Stimulated activated naive CD4-positive, alpha-beta T cell treated with Interleukin-2 at 50 U/mL for 16 hours (primary cell): ENCODE measurements at places on chromosomes 3 and 15.

DNA sequence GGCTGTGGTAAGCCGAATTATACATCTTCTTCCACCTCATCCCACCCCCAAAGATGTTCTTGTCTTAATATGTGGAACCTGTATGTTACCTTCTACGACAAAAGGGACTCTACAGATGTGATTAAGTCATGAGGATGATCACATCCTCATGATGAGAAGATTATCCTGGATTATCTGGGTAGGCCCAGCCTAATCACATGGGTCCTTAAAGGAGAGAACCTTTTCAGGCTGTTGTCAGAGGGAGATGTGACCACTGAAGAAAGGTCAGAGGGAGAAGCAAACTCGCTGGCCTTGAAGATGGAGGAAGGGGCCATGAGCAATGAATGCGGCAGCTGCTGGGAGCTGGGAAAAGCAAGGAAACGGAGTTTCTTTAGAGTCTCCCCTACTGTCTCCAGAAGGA is 12.9 kb upstream of the SCG3 start:
- DNase-seq, result no peak

- DNase-seq, result no peak
Measured at GRCh38 chr3:151011427-151011826, 38.9 kb upstream of the CLRN1 start.

DNA sequence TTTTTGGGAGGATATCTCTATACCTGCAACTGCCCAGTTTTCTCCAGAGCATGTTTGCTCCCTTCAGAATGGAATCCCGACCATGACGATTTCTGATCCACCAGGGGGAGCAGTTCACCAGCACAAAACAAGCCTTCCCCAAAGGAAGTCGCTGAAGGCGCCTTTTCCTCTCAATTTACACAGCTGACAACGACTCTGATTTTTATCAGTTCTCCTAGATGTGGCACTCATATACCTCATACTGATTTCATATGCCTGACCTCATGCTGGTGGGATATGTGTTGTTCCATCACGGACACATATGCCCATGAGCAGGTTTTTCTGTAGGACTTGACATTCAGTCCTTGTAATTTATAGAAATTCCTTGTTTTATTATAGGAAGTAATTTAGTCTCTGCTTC is 1028.2 kb downstream of the MCTP2 start:
- DNase-seq, result peak; percentile 14

GRCh38 chr15:70094690-70095311 is 2.9 kb downstream of the TLE3 start:
- no peak for DNase-seq

- no peak for DNase-seq
Measured at GRCh38 chr3:171348121-171348520, 112.1 kb downstream of the TNIK start.

- no peak for DNase-seq
Measured at GRCh38 chr15:92625251-92625980, 30.2 kb downstream of the FAM174B start.

GRCh38 chr3:181358562-181358961 is 353.2 kb upstream of the SOX2 start:
- DNase-seq, result no peak

DNA sequence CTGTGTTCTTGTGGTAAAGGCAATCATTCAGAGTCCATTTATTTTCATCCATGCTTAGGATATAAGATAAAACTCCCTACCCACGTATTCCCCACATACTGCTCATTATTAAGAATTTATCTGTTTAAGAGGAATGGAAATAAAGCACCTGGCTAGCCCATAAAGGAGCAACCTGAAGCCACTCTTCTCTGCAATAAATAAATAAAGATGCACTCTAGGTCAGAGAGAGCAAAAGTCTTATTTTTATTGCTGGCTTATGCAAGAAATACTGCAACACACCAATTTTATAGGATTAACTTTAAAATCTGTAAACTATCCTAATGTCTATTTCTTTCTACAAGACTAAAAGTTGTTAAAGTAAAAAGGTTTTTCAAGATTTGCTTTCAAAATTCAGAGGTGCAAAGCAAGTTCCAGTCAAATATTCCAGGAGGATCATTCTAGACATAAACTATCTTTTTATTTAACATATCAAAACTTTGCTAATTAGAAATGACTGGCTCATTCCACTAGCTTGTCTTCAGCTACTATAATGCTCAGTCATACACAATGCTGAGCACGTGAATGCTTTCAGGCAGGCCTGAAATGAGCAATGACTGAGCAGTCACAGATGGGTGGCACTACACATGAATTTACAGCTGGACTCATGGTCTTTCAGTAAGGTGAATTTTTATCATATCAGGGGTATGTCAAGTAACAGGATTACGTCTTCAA is 7.1 kb downstream of the TJP1 start:
- no peak for DNase-seq

DNA sequence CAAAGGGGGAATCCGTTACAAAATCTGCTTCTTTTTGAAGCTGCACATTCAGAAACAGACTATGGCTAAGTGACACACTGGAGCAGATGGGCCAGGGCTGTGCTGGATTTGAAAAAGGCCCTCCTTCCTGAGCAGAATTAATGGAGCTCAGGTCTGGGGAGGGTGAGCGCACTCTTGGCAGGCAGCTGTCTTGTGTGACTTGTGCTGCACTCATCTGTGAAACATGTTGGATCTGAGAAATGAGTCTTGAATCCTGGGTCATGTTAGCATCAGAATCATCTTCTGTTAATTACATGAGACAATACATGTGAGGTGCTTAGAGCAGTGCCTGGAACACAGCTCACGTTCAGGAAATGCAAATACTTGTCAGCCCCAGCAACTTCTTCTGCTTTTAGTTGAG is 219.6 kb downstream of the THSD4 start:
- no peak for DNase-seq

DNA sequence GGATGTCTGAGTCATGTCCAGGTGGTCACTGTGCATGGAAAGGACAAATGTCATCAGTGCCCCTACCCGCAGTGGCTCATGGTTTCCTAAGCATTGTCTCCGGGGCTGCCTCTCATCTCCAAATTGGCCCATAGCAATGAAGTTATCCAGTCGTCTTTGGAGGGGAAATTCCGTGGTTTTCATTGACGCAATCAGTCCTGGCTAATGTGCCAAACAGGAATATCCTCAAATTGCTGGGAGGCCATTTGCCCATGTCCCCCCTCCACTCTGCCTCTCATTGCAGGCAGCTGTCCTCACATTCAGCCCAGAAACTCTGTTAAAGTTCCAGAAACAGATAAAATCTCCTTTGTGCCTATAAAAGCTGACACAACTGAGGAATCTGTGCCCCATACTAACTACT is 81.6 kb downstream of the MCTP2 start:
- no peak for DNase-seq

GRCh38 chr15:51751697-51752683 is 593 bp downstream of the TMOD2 start:
- peak; percentile 7 for DNase-seq

DNA sequence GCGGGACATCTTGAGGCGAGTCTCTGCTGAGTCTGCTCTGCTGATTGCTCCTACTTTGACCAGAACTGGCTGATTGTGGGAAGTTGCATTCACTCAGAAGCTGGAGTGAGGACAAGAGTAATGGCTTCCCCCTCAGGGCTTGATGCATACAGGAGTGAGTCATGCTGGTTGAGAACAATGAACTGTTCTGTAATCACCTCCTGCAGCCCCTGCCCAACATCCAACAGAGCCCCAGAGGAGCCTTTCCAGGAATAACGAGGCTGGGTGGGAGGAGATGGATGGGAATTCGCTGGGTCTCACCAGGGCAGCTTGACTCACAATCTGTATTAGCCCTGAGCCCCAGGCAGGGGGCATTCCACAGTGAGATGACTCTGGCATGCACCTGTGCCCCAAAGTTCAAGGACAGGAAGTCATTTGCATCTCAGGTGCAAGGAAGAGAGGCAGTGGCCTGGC is 85.0 kb downstream of the RAB11A start:
- DNase-seq, result no peak

DNA sequence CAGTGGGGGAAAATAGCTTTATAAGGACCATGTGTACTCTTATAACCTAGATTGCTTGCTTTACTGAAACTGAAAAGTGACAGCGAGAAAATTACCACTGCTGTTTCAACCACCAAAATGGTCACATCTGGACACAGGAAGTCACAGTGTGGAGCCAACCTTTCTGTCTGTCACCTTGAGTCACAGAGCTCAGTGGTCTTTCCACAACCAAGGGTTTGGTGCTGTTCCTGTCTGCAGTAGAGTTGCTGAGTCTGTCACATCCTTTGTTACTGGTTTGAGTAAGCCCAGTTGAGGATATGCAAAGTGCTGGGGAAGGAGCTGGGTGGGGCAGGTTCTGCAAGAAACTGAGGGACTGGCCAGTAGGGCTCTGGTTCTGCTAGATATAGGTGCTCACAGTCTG is 139.1 kb upstream of the EIF1B start:
- DNase-seq, result no peak

DNA sequence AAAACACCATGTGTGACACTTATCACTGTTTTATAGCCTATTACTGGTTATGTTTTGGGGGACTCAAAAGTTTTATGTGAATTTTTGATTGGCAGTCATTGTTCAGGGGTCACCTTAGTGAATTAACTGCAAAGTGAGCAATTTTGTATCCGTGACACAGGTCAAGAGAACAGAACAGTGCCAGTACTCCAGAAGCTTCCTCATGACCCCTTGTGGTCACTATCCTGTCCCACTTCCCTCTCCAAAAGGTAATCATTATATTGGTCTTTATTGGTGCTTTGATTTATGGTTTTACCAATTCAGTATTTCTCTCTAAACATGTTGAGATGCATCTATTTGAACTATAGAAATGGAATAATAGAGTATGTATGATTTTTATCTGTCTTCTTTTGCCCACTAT is 107.1 kb downstream of the STT3B start:
- no peak for DNase-seq

DNA sequence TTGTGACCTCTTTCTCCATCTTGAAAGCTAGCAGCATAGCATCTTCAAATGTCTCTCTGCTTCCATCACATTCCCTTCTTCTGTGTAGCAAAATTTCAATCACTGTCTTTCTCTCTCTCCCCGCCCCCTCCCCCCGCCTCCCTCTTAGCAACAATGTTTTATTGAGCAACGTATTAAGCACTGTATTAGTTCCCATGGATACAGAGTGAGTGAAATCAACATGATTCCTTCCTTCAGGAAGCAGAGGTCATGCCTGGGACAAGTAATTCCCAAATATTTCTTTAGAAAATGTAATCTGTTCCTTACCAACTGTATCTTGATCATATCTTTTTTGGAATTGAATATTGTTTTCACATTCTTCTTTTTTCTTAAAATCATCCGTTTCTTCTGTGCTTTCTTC is 373.7 kb upstream of the NECTIN3 start:
- DNase-seq, result no peak

DNA sequence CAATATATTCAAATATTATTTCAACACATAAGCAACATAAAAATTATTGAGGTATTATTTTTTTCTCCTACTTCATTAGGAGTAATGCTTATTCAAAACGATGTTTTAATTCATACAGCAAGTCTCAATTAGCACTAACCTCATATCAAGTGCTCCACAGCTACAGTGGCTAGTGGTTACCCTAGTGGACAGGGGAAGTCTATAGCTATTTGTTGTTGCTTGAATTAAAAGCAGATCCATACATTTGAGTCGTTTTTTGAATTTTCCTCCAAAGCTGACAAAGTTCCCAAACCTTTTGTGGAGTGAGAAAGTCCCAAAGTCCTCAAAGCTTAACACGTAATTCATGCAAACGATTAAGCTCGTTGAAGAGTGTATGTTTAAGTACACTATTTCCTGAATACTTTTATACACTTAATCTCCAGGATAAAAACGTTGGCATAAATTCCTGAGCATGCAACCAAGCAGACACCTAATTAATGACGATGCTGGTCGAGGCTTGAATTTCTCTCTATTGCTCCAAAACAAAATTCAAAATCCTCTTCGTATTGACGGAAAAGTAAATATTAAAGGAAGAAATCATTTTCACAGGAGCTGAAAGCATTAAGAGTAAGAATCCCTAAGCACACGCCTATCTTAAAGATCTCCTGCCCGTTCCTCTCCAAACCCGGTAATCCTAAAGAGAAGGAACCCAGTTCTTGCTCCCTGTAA is 985 bp downstream of the VPS13C start:
- DNase-seq, result no peak

- peak; percentile 44 for DNase-seq
Measured at GRCh38 chr3:38003371-38003816, 12.8 kb downstream of the VILL start.

GRCh38 chr15:90393040-90393439 is 5.0 kb downstream of the IQGAP1 start:
- DNase-seq, result no peak

- DNase-seq, result no peak
Measured at GRCh38 chr15:62901909-62902546, 140.5 kb upstream of the TPM1 start.

DNA sequence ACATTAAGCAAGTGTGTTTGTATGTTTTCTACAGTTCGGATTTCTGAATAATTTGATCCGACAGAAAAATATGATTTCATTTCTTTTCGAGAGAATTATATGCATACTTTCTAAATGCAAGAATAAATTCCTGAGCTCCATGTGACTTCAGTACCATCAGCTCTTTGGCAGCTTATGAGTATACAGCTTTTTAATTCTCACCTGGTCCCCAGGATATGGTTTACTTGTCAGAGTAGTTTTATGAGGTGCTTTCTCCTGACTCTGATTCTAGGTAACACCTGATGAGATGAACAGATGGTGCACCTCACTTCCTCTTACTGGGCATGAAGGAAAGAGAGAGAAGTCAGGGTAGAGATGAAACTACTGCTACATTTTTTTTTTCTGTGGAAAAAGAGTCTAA is 3.1 kb downstream of the HGD start:
- DNase-seq, result no peak

GRCh38 chr3:72839057-72839456 is 9.2 kb downstream of the SHQ1 start:
- DNase-seq, result no peak

DNA sequence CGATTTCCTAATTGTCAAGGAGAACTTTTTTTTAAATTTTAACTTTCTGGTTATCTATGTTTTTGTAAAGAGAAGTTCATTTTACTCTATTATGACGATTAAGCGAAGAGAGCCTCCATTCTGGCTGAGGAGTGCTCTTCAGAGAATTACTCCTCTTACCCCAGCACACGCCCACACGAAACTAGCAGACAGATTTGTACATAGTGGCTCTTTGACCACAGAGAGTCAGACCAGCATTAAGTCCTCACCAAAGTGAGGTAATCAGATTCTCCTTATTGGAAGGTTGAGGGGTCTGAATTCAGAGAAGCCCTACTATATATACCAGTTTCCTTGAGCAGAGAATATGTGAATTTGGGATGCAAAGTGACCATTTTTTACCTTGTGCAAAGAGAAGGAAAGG is 204.8 kb upstream of the TSC22D2 start:
- no peak for DNase-seq

DNA sequence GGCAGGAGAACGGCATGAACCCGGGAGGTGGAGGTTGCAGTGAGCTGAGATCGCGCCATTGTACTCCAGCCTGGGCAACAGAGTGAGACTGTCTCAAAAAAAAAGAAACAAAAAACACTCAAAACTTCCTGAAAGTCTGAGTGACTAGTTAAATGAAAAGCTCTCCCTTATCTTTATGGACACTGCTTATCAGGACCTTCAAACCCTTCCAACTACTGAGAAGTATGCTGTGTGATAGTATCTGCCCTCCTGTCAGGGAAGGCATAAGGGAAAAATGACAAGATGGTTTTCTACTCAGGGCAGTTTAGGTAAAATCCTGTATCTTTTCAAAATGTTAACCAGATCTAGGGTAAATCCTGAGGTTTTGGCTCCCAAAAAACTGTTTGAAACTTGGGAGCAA is 21.8 kb downstream of the EMC7 start:
- no peak for DNase-seq

- no peak for DNase-seq
Measured at GRCh38 chr15:48472756-48473155, 141.5 kb downstream of the DUT start.

GRCh38 chr15:75194397-75194796 is 7.3 kb upstream of the C15orf39 start:
- DNase-seq, result no peak
